ENCODE measurements at places on chromosomes 12 and 14. TPM values are rescaled to one million over a fixed set of nuclear protein-coding genes. Genes with fewer than 3 reads are reported as not detected.

- DNase-seq, result no peak
- no peaks in the 10 kb centered on the region for H3K36me3 ChIP-seq
- H3K27me3 ChIP-seq, result peaks cover 20% of the 10 kb centered on the region
- no peak overlapping the region for H3K27ac ChIP-seq
- no peak overlapping the region for H3K4me3 ChIP-seq
Measured at GRCh38 chr14:55131370-55132137, 2.5 kb downstream of the LGALS3 start.

- no peaks in the 10 kb centered on the region for H3K27me3 ChIP-seq
- no peak overlapping the region for H3K4me3 ChIP-seq
- no peaks in the 10 kb centered on the region for H3K4me1 ChIP-seq
- no peak overlapping the region for H3K27ac ChIP-seq
- no peaks in the 10 kb centered on the region for H3K36me3 ChIP-seq
- DNase-seq, result no peak
Measured at GRCh38 chr12:79555028-79555925, 135.5 kb downstream of the PAWR start.

- H3K27me3 ChIP-seq, result no peaks in the 10 kb centered on the region
- H3K36me3 ChIP-seq, result peaks cover 23% of the 10 kb centered on the region
- H3K4me3 ChIP-seq, result no peak overlapping the region
- H3K27ac ChIP-seq, result peak overlapping the region; percentile 49
Measured at GRCh38 chr14:100142073-100143040, 17.1 kb downstream of the DEGS2 start.

Gene IAPP
- total RNA-seq, result not detected
